Naive thymus-derived CD8-positive, alpha-beta T cell (primary cell): ENCODE measurements at places on chromosomes 16 and 17.
A peak's percentile ranks its signal among the peaks of the same experiment; 100 is the strongest.

DNA sequence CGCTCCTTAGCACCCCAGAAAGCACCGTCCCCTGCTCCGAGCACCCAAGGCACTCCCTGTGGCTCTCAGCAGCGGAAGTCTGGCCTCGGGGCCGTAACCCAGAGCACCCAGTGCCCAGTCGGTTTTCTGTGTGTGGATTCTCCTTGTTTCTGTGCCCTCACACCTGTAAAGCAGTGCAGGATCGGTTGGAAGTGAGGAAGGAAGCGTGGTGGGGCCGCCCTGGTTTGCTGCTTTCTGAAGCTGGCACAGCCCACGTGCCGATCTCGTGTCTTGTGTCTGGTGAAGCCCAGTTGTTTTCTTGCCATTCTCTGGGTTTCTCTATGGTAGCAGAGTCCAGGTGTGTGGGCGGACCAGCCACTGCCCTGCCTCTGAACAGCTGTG, 3.7 kb downstream of the ACSF3 start:
- no peaks in the 10 kb centered on the region for H3K36me3 ChIP-seq
- H3K27ac ChIP-seq, result peak overlapping the region; percentile 100
- peak overlapping the region; percentile 95 for H3K4me3 ChIP-seq
- no peak for DNase-seq

GRCh38 chr17:76869496-76870376, 1.5 kb downstream of the MGAT5B start:
- H3K36me3 ChIP-seq, result no peaks in the 10 kb centered on the region
- H3K4me1 ChIP-seq, result peaks cover 16% of the 10 kb centered on the region
- H3K4me3 ChIP-seq, result peak overlapping the region; percentile 74
- H3K27me3 ChIP-seq, result peaks cover 35% of the 10 kb centered on the region
- H3K27ac ChIP-seq, result no peak overlapping the region
- no peak for DNase-seq

DNA sequence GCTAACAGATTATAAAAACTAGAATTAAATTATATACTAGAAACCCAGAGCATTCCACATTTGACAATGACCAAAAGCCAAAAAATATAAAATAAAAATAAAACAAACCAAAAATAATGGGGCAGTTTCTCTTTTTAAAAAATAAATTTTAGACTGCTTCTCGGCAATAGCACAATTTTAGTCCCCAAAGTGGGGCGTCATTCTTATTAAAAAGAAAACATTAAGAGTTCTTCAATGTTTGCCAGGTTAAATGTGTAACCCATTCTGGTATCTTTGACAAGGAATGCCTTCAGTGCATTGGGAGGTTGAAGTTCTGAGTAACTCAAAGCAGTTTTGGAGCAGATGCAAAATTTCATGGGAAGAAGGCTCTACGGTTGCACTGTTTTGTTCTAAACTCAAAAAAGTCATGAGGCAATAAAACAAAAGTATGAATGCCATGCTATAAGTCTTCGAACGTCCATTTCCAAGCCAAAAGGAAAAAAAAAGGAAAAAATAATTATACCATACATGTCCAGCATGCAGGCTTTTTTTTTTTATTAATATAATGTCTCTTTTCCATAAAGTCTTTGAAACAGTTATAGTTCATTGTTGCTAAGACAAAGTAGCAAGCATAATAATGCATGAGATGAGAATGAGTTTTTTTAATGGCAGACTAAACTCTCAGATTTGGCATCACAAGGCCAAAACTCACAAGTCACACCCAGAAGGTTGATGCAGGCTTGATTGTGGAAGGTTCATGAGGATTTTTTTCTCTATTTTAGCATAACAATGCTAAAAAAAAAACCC, 3.1 kb downstream of the MAF start:
- H3K4me1 ChIP-seq, result peaks cover 28% of the 10 kb centered on the region
- DNase-seq, result no peak
- no peak overlapping the region for H3K27ac ChIP-seq
- H3K36me3 ChIP-seq, result peaks cover 3% of the 10 kb centered on the region
- H3K27me3 ChIP-seq, result peaks cover 32% of the 10 kb centered on the region

DNA sequence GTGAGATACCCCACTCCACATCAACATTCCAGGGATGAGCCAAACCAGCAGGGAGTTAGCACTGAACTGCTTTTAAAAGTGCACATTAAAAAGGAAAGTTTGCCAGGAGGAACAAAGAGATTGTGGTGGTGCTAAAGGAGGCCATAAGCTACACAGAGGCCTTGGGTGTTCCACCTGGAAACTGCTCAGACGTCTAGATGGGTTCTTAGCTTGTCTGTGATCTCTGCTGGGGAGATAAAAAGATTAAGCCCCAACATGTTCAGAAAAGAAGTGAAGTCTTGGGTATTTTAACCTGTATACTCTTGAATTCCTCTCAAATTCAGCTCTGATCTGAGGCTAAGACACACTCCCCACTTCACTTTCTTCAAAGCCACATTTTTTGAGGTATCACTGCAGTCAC, 10.4 kb downstream of the HAS3 start:
- no peak overlapping the region for H3K4me3 ChIP-seq
- DNase-seq, result no peak
- peaks cover 65% of the 10 kb centered on the region for H3K36me3 ChIP-seq

- H3K36me3 ChIP-seq, result peaks cover 94% of the 10 kb centered on the region
- peak overlapping the region; percentile 6 for H3K4me3 ChIP-seq
- peaks cover 26% of the 10 kb centered on the region for H3K4me1 ChIP-seq
- peak overlapping the region; percentile 52 for H3K27ac ChIP-seq
- no peak for DNase-seq
- no peaks in the 10 kb centered on the region for H3K27me3 ChIP-seq
Observed at GRCh38 chr17:1347589-1348323, 52.3 kb downstream of the YWHAE start.

DNA sequence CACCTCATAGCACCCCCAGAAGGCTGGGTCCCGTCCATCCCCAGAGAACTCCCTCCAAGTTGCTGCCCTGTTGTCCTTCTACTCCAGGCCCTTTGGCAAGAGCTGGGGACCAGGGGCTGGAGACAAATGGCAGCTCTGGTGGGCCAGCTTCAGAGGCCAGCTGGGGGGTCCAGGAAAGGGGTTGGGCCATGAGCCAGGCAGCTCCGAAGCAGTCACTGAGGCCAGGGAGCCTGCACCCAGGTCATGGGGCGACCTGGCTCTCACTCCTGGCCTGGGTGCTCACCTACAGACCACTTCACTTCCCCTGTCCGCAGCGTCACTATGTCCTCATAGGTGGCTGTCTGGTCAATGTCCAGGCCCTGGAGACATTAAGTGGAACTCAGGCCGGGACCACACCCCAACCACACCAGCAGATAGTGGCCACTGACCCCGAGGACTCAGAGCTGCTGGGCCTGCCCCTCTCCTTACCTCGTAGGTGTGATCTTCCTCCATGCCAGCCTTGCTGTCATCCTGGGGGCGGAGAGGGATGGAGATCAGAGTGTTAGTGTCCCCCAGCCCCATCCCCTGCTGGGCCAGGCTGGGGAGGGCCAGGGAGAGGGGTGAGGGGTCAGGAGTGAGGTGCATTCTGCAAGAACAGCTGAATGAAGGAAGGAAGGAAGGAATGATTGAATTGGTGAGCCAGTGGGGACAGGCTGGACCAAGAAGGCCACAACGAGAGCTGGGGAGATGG, 3.0 kb downstream of the CD79B start:
- H3K36me3 ChIP-seq, result peaks cover 3% of the 10 kb centered on the region
- H3K27ac ChIP-seq, result no peak overlapping the region
- no peak for DNase-seq
- peaks cover 15% of the 10 kb centered on the region for H3K4me1 ChIP-seq
- no peak overlapping the region for H3K4me3 ChIP-seq

- H3K27ac ChIP-seq, result no peak overlapping the region
- no peaks in the 10 kb centered on the region for H3K36me3 ChIP-seq
Observed at GRCh38 chr17:76866774-76867577, 1.2 kb upstream of the MGAT5B start.

DNA sequence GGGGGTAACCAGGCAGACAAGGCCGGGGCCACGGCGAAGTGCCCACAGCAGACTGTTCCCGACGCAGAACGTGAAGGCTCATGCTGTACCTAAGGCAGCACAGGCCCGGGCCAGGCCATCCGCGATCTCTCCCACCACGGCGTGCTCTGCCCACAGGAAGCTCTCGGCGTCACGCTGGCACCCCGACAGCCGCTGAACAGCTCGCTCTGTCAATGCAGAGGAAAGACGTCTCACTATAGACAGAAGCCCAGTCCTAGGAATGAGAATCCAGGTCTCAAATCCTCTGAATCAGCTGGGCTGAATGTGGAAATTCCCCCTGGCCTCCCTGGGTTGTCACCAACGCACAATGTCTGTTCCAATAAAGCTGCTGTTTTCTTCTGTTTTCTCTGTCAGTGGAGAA, 21.4 kb downstream of the SERPINF1 start:
- no peak for DNase-seq
- H3K4me1 ChIP-seq, result no peaks in the 10 kb centered on the region
- H3K4me3 ChIP-seq, result no peak overlapping the region
- no peaks in the 10 kb centered on the region for H3K27me3 ChIP-seq
- H3K27ac ChIP-seq, result peak overlapping the region; percentile 6

DNA sequence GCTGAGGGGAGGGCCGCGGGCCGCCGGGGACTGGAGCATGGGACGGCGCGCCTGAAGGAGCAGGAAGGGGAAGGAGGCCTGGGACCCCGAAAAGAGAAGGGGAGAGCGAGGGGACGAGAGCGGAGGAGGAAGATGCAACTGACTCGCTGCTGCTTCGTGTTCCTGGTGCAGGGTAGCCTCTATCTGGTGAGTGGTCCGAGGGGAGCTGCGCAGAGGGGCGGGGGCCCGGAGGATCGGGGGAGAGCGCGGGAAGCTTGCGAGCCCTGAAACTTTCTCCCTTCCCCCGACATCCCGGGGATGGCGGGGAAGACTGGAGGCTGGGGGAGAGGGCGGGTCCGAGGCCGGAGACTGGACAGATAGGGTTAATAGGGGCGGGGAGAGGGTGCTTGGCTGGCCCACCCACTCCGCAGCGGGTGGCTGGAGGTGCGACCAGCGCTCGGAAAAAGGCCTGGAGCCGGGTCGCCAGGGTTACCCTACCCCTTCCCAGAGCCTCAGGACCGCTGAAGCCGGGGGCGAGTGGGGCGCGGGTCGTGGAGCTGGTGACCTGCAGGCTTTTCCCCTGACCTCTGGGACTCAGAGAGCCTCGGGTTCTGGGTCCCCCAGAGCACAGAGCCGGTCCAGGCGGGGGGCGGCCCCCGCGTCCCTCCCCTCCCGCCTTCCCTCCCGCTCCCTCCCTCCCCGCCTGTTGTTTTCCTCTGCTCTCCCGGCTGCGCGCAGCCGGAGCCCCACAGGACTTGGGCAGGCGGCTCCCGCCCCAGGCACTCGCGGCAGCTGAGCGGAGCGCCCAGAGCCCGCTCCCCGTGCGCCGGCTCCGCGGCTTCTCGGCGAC, 631 bp downstream of the NXPH3 start:
- peaks cover 21% of the 10 kb centered on the region for H3K4me1 ChIP-seq
- H3K36me3 ChIP-seq, result no peaks in the 10 kb centered on the region
- no peak for DNase-seq

GRCh38 chr17:74379495-74380085, 12.3 kb downstream of the GPR142 start:
- no peaks in the 10 kb centered on the region for H3K36me3 ChIP-seq
- H3K4me3 ChIP-seq, result peak overlapping the region; percentile 19
- no peak overlapping the region for H3K27ac ChIP-seq
- H3K4me1 ChIP-seq, result peaks cover 10% of the 10 kb centered on the region
- peaks cover 2% of the 10 kb centered on the region for H3K27me3 ChIP-seq

DNA sequence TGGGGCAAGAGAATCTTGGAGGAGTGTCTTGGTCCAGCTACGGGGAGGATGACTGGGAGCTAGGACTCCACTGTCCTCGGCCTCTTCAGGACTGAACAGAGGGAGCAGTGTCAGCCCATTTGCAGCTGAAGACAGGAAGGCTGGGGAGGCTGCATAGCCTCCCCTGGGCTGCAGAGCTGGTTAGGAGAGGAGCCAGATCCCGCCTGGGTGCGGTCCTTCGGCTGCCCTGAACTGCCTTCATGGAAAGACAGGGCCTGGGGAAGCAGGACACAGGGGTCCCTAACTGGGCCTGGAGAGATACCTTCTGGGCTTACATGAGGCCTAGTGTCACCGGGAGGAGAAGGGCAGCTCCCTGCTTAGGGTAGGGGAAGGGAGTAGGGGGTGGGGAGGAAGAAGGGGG, 26.6 kb downstream of the UNC13D start:
- no peak overlapping the region for H3K27ac ChIP-seq
- H3K36me3 ChIP-seq, result no peaks in the 10 kb centered on the region
- no peak overlapping the region for H3K4me3 ChIP-seq

DNA sequence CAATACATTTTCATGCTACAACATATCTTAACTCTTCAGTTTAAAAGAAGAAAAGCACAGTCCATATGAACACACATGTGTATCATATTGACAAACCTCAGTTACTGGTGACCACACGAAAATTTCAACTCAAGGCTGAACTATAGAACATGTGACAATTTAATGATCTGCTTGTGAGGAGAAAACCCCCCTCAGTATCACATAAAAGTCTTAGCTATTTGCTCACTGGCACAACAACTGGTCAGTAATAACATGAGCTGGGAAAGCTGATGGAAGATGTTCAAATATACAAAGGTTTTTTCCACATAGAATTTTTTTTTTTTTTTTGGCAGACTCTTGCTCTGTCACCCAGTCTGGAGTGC, 19.5 kb downstream of the ZNF652 start:
- peaks cover 28% of the 10 kb centered on the region for H3K4me1 ChIP-seq
- peak overlapping the region; percentile 90 for H3K27ac ChIP-seq
- H3K27me3 ChIP-seq, result no peaks in the 10 kb centered on the region
- no peak for DNase-seq
- peak overlapping the region; percentile 67 for H3K4me3 ChIP-seq

DNA sequence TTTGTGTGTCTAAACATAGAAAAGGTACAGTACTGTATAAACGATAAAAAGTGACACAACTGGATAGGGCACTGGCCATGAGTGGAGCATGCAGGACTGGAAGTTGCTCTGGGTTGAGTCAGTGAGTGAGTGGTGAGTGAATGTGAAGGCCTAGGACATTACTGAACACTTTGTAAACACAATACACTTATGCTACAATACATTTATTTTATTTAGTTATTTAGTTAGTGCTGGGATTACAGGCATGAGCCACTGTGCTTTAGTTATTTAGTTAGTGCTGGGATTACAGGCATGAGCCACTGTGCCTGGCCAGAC, 4.6 kb downstream of the CFAP20 start:
- no peaks in the 10 kb centered on the region for H3K27me3 ChIP-seq
- no peak overlapping the region for H3K4me3 ChIP-seq
- H3K36me3 ChIP-seq, result no peaks in the 10 kb centered on the region

GRCh38 chr17:79315358-79316105, 240.9 kb downstream of the ENGASE start:
- H3K36me3 ChIP-seq, result no peaks in the 10 kb centered on the region
- H3K4me3 ChIP-seq, result no peak overlapping the region
- peaks cover 1% of the 10 kb centered on the region for H3K4me1 ChIP-seq
- DNase-seq, result no peak
- H3K27ac ChIP-seq, result no peak overlapping the region

GRCh38 chr17:40099619-40100418, 570 bp downstream of the NR1D1 start:
- H3K27ac ChIP-seq, result peak overlapping the region; percentile 93
- peak overlapping the region; percentile 98 for H3K4me3 ChIP-seq
- H3K36me3 ChIP-seq, result no peaks in the 10 kb centered on the region
- peaks cover 85% of the 10 kb centered on the region for H3K4me1 ChIP-seq
- H3K27me3 ChIP-seq, result no peaks in the 10 kb centered on the region
